Lower leg skin (tissue), 4 donors: ENCODE measurements at places on chromosomes 6 and 20. TPM values are rescaled to one million over a fixed set of nuclear protein-coding genes. Genes with fewer than 3 reads are reported as not detected.

The ECT2L gene
- total RNA-seq = 0.08 TPM

DNA sequence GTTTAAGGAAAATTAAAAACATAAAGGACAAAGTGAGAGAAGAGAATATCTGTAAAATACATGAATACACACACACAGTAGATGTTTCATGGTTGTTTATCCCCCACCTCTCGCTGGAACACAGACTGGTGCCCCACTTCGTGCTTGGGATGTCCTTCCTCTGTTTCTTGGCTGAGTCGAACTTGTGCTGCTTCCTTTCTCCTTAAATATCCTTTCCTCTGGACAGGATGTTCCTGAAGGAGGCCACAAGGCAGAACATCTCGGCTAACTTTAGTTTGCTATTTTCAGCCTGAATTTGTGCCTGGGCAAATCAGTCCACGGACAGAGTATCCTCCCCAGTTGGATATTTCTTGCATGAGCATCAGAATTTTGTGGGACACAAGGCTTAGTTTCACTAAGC is 54.7 kb upstream of the ZMYND8 start:
- no peak for DNase-seq

The TBPL1 gene
- 12.6 TPM for total RNA-seq

DNA sequence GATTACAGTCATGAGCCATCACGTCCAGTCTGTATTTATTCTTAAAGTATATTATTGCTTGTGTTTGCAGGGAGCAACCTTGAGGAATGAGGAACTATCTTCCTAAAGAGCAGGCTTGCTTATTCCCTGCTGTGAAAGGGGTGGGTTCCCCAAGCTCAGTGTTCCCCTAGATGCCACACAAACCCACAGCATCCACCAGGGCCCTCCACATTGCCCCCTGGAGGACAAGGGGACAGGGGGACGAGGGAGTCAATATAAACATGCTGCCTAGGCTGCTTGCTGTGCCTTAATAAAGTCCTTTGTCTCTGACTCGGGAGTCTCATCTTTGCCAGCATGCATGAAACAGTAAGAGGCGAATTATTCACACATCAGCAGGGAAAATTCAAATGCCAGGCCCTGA is 8.0 kb upstream of the IDH3B start:
- DNase-seq = no peak

- DNase-seq = peak; percentile 93
Measured at GRCh38 chr6:16409531-16410441, 171.4 kb downstream of the GMPR start.
